ENCODE measurements at places on chromosomes 4 and X.

DNA sequence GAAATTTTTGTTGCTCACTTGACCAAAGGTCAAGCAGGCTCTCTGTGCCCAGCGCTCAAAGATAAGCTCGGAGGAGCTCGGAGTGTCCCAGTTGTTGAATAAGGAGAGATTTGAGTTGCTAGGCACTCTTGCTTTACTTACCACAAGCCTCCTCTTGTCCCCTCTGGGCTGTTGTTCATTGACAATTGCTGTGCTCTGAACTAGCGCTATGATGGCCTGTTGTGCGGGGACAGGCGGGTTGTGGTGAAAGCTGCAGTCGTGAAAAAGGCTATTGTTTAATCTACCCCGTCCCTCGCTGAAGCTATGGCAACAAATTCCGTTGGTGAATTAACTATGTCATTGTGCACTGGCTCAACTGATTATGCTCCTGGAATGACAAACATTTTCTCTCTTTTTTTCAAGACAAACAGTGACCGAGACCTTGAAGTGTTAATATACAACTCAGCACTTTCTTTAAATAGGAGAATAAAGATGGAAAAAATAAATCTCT is 21.0 kb upstream of the POLA1 start:
- peak; percentile 43 for DNase-seq

- DNase-seq = no peak
Observed at GRCh38 chr4:87502580-87503238, 26.5 kb downstream of the SPARCL1 start.

GRCh38 chr4:6563935-6564645 is 10.9 kb upstream of the MAN2B2 start:
- DNase-seq = peak; percentile 22

GRCh38 chr4:112410364-112410763 is 105.6 kb downstream of the NEUROG2 start:
- no peak for DNase-seq

GRCh38 chr4:121411151-121411744 is 30.4 kb upstream of the QRFPR start:
- no peak for DNase-seq

DNA sequence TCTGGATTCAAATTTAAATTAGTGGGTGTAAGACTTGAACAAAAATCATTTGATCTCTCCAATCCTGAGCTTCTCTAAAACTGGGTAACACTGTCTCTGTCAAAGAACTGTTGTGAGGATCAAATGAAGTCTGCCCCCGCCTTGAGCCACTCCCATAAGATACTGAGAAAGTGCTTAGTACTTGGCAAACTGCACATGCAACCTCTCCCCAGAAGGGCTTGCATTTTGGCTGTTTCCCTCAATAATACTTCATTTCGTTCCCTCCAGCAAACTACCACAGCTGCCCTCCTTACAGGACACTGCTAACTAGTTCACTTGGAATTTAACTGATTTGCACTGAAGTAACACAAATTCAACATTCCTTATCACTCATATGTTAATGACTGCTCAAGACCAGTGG is 79.8 kb downstream of the APBB2 start:
- no peak for DNase-seq

- DNase-seq = peak; percentile 94
Observed at GRCh38 chr4:166165829-166166420, 292.9 kb downstream of the TLL1 start.

- peak; percentile 41 for DNase-seq
Observed at GRCh38 chr4:95250544-95251137, 298.1 kb downstream of the UNC5C start.

- no peak for DNase-seq
Observed at GRCh38 chrX:71621603-71622002, 3.3 kb upstream of the CXCR3 start.

GRCh38 chrX:75603833-75604232 is 81.0 kb upstream of the ZDHHC15 start:
- DNase-seq = peak; percentile 43

- DNase-seq = no peak
Observed at GRCh38 chrX:150199803-150200202, 163.3 kb upstream of the MAMLD1 start.

DNA sequence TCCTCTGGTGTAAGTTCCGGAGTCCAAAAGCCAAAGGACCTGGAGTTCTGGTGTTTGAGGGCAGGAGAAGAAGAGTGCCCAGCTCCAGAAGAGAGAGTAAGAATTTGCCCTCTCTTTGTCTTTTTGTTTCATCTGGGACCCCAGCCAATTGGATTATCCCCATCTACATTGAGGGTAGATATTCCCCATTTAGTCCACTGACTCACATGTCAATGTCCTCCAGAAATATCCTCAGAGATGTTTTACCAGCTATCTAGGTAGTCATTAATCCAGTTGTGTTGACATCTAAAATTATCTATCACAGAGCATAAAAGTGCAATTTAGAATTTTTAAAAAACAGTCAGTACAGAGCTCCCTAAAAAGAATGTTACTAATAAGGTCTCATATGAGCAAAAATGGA is 132.9 kb upstream of the TMEM47 start:
- no peak for DNase-seq

DNA sequence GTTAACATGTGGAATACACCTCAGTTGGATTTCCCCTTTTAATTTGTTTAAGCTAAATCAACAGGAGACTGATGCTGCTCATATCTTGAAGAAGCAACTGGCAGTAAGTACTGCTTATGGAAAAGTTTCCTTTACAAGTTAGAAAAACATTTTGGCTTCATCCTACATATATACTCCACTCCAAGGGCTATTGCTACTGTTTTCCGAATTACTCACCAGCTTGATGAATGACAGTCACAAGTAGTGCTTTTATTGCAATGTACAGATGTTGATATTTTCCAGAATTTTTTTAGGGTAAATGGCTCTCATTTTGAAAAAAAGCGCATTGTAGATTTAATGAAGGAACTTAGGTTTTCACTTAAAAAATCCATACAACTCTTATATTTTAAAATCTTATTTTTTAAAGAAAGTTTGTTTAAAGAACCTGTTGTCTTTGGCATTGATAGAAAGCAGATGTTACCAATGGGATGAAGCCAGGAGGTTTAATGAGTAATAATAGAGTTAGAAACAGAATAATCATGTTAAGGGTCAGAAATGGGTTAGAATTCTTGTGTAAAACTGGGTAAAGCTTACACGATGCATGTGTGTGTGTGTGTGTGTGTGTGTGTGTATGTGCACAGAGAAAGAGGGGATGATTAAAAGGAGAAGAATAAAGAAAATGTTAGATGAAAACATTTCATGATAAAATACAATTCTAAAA is 272.9 kb downstream of the CFAP299 start:
- DNase-seq = no peak
